ENCODE measurements at places on chromosomes 7 and 10.

DNA sequence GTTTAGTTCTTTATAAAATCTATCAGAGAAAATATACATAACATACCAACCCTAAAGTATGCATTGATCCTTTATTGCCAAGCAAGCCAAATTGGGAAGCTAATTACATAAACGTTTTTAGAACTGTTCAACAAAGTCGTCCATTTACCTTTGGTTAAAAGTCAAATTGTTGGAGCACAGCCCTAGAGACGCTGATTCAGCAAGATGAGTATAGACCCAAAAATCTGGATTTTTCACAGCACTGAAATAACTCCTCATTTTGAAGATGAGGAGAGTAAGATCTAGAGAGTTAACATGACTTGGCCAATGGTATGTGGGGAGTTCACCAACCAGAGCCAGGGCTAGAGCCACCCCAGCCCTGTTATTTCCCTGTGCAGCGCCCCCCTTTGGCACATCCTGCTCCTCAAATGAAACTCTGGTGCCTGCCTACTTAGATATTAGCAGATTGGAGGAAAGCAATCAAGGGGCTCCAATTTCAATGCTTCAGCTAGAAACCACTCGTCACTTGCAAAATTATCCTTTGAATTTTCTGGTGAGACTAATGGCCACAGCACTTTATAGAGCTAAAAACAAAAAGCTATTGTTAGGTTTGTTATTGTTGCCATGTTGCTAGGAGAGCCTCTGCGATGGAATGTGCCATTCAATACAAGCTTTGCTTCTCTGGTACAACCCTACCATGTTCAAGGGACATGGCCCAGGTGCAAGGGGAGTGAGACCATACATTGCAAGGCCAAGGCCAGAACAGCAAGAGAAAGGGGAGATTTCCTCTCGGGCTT is 132.6 kb upstream of the ZEB1 start:
- DNase-seq = no peak

GRCh38 chr7:101502466-101503098 is 126.5 kb downstream of the MYL10 start:
- no peak for DNase-seq

DNA sequence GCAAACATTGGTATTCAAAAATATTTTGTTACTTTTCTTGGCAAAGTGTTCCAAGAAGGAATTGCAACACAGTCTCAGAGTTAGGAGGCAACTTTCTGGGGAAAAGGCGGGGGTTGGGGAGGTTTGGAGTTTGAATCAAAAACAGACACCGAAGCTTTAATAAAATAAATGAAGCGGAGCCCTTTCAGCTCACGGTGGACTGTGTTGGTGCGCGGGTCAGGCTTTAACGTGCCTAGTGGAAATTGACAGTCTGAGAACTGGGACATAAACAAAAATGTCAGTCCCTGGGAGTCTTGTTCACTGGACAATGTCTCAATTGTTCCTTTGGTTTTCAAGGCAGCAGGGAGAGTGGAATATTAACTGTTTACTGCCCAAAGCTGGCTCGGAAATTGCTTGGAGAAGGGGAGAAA is 109.3 kb downstream of the TCF7L2 start:
- DNase-seq = no peak

GRCh38 chr10:77398986-77399755 is 238.4 kb downstream of the KCNMA1 start:
- DNase-seq = no peak

GRCh38 chr7:107461938-107462533 is 7.8 kb upstream of the GPR22 start:
- DNase-seq = no peak

GRCh38 chr7:31358467-31358866 is 17.9 kb upstream of the NEUROD6 start:
- DNase-seq = no peak

DNA sequence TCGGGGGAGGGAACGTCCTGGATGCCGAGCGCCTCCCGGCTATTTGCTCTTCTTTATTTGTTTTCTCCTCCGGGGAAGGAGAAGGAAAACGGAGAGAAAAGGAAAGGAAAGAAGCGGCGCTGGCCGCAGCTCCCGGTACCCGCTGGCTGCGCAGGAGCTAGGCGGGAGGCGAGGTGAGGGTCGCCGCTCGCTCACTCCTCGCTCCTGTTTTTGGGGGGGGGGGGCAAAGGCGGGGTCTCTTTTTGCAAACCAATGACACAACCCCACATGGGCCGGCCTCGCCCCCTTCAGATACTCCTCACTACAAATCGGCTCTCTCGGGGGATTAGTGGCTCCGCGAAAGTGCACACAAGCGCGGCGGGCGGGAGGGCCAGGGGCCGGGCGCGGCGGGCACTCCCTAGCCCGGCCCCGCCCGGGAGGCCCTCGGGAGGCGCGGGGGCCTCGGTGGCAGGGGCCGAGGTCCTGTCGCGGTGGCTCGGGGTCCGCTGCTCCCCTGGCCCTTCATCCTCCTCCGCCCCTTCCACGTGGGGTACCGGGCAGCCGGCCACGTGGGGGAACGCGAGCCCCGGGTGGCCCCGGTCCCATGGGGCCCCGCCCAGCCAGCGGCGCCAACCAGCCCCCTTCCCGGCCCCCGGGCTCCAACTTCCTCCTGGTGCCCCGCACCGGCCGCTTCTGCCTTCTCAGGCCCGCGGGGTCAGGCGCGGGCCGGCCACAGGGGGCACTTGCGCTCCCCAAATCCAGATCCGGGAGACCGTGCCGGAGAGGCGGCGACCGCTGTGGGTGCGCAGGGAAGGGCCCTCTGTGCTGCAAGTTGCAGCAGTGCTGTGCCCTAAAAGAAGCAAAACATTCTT is 718 bp upstream of the CTBP2 start:
- no peak for DNase-seq

DNA sequence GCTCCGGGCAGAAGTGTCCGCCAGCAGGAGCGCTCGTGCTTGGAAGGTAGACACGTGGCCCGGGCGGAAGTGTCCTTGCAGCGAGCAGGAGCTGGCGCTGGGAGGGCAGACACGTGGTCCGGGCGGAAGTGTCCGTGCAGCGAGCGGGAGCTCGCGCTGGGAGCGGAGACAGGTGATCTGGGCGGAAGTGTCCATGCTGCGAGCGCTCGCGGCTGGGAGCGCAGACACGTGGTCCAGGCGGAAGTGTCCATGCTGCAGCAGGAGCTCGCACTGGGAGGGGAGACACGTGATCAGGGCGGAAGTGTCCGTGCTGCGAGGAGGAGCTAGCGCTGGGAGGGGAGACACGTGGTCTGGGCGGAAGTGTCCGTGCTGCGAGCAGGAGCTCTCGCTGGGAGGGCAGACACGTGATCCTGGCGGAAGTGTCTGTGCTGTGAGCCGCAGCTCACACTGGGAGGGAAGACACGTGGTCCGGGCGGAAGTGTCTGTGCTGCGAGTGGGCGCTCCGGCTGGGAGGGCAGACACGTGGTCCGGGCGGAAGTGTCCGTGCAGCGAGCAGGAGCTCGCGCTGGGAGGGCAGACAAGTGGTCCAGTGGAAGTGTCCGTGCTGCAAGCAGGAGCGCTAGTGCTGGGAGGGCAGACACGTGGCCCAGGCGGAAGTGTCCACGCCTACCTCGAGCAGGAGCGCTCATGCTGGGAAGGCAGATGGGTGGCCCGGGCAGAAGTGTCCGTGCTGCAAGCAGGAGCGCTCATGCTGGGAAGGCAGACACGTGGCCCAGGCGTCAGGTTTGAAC is 41.1 kb upstream of the PRKAR1B start:
- DNase-seq = no peak

DNA sequence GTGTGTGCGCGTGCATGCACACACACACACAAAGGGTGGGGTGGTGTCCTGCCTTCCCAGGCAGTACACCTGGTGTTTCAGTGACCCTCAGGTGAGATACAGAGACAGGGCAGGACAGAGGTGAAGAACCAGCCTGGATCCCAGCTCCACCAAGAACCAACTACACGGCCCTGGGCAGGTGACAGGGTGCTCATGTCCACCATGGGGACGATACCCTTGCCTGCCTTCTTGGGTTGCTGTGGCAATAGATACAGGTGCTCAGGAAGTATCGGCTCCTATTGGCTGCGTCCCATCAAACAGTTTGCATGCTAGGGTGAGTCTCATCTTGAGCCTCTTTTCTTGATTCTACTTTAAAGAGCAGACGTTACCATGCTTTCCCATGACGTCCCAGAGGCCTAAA is 33.7 kb upstream of the CXCL12 start:
- no peak for DNase-seq

DNA sequence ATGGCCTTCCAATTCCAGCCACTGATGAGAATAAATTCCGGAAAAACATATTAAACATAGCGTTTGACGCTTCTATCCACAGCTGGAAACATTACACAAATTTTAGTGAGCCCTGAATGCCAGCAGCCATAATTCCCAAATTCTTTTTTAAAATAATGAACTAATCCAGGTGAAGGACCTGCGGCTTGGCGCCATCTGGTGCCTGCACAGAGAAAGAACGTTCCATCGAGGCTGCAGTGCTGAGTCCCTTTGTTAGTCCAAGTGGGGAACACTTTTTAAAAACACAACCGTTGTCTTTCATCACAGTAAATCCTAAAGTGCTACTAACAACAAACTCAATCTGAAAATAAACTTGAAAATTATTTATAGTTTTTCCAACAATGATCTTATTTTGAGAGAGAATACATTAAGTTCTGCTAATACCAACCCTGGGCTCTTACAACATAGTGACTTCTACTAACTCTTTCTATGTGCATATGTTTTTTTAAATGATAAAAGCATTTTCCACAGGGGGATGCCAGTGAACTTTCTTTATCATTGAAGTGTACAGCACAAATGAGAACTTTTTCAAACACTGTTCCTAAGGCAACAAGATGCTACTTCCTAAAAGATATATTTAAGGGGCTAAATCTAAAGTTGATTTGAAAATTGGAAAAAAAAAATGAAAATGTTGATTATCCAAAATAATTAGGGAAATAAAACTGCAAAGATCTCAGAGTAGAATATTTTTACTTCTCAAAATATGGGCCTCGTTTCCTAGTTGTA is 166.9 kb upstream of the RNF32 start:
- DNase-seq = no peak

DNA sequence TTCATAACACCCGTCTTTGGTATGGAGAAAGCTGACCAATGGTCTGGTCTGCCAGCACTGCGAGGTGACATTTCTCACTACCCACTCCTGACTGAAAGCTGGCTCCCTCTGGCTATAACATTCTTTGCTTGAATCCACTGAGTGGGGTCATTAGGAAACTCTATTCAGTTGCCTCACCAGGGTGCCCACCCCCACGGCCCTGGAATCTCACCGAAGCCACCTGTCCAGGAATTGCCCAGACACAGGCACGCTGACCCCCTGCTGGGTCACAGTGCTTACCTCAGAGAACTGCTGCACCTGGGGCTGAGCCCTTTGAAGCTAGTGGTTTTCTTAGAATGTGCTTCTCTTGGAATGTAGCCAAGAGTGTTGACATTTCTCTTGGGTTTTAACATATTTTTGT is 28.6 kb downstream of the HECW1 start:
- DNase-seq = no peak

GRCh38 chr7:80114159-80114558 is 20.5 kb upstream of the GNAI1 start:
- DNase-seq = no peak

- DNase-seq = no peak
These were observed 920 bp downstream of the PRLHR start for GRCh38 chr10:118594392-118595063.

GRCh38 chr7:69868921-69869320 is 270.6 kb downstream of the AUTS2 start:
- no peak for DNase-seq

DNA sequence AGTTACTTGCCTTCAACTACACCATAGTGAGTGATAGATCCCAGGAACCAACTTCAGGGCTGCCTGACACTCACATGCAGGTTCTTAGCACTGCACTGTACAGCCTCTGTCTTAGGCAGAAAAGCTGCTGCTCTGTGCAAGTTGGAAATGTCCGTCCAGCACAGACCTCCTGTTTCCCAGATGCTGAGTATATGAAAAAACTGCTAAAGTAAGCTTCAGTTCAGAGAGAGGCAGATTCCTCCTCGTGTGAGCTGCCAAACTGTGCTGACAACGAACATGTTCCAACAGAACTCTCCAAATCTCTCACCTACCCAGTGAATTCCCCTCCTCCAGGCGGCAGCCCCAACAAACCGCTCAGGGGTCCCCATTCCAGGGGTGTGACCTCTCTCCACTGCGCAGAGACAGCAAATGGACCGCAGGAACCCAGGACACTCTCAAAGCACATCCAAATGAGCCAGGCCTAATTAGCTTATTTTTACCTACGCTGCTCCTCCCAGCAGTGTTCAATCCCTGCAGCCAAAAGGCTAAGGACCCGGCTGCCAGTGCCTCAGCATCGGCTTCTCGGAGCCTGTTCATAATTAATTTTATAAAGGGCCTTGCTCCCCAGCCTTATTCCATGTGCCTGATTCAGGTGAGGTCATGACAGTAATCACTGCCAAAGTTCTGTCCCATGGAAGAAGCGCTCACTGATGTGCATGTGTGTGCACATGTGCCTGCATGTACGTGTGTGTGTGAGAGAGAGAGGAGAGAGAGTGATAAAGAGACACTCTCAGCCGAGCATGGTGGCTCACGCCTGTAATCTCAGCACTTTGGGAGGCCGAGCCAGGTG is 159.5 kb upstream of the AUTS2 start:
- no peak for DNase-seq

GRCh38 chr7:30143748-30144251 is 9.0 kb downstream of the MTURN start:
- no peak for DNase-seq

DNA sequence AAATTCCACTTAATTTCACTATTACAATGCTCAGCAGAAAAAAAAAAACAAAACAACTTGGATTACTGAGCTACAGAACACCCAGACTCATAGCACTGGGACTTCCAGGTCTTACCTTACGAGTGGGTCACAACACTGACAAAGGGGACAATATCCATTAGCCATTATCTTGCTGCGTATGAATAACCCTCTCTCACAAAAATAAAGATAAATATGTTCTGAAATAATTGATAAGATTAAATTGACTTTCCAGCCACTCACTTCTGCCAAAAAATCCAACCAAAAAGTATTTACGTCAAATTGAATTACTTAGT is 128.7 kb downstream of the PKD1L1 start:
- DNase-seq = no peak

DNA sequence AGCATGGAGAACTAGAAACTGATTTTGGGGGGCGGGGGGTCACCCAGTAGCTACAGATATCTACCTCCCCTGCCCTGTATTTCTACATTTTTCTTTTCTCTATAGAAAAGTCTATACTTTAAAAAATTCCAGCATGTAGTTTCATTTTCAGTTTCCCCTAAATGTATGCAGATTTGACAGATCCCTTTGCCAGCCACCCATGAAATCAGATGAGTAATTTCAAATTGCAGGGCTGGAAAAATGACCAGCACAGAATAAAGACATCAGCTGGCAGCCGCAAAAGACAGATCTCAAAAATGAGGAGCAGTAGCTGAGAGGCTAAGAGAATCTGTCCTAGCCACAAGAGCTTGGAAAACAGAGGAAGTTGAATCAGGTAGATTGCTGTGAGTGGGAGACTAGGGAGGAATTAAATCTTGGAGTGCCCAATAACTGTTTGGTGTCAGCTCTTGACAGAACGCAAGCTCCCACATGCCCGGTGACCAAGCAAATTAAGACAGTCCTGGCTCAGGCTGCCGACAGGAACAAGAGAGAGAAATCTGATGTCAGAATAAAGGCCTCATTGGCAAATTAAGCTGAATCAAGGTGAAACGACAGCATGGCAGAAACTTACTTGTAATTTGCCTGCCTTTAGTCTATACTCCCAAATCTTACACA is 24.5 kb downstream of the ADRB1 start:
- no peak for DNase-seq

All from activated T-helper 1 cell treated with anti-CD3 and anti-CD28 coated beads, Interleukin-2, amount 50 U/mL, for 16 hours (primary cell).